Stimulated activated CD8-positive, alpha-beta memory T cell treated with anti-CD3 and anti-CD28 coated beads, Interleukin-15, amount 100 ng/mL, for 1 hour (primary cell): ENCODE measurements at places on chromosomes 4 and X.
A peak's percentile ranks its signal among the peaks of the same experiment; 100 is the strongest.

- no peak for DNase-seq
These were observed 10.2 kb upstream of the LONRF3 start for GRCh38 chrX:118964252-118964651.

DNA sequence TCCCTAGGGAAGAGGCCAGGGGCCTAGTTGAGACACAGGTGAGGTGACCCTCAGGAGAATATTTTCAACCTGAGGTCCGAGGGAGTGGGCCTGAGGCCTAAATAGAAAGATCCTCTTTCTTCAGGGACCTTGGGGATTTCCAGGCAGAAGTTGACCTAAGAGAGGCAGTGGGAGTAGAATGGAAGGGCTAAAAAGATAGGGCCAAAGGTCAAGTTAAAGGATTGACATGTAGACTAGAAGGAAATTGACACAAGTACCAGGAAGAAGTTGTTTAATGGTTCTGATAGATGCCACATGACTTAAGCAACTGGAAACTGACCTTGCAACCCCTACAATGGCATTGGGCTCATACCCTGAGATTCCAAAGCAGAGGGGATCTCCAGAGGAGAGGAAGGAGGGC lies 76.9 kb downstream of the SHROOM3 start:
- DNase-seq: no peak

- no peak for DNase-seq
These were observed 207.0 kb downstream of the NSUN7 start for GRCh38 chr4:40956721-40957255.

DNA sequence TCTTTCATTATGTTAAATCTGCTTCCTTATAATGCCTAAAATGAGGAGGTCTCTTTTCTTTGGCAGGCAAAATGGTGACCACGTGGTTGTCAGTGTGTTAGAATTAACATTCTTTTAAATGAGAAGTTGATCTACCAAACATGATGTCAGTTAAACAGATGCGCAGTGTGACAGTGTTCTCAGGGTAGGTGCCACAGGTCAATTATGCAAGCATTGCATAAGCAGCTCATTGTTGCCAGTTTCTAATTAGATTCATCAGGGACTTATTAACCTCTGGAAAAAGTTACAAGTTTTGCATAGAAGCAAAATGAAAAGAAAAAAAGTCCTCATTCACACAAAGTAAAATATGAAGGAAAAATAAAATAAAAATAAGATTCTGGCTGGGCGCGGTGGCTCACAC lies 324.1 kb upstream of the GALNT7 start:
- DNase-seq: no peak

GRCh38 chr4:71445811-71446210 lies 107.0 kb downstream of the SLC4A4 start:
- no peak for DNase-seq

GRCh38 chr4:86788826-86789225 lies 60.4 kb downstream of the SLC10A6 start:
- DNase-seq: no peak

GRCh38 chr4:147683188-147683591 lies 773 bp downstream of the PRMT9 start:
- DNase-seq: no peak

DNA sequence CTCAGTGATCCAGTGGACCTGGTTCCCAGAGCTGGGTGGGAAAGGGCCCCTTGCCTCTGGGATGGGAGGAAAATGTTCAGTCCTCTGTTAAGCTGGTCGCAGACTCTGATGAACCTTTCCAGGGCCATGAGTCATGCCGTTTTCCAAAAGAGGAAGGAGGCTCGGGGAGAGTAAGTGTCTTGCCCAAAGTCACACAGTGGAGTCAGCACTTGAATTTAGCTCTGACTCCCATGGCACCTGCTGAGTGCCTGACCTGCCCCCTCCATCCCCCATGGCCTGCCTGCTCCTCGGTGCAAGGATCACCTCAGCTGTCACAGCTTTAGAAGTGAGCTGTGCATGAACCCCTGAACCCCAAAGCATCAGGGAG lies 14.0 kb upstream of the KIAA0232 start:
- no peak for DNase-seq

- DNase-seq: no peak
These were observed 19.3 kb upstream of the CLNK start for GRCh38 chr4:10703766-10704429.

DNA sequence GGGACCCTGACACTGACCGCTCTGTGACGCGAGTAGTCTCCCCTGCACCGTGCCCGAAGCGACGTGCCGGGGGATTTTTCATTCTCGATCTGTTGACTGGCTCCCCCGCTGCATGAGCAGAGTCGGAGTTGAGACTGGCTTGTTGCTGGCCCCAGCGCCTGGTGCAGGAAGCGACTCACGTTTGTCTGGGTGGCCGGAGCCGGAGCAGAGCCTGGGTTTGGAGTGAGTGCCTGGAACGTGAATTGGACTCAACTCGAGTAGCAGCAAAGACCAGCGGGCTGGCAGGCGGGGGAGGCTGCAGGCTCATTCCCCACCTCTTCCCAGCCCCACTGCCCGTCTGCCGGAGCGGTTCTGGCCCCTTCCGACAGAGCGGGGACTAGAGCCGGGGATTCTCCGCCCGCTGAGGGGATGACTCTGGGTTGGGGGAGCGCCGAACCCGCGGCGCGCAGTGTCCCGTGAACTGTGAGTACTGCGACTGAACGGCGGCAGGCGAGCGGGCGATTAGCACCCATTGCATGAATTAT lies 554 bp downstream of the PCDH7 start:
- DNase-seq: no peak

DNA sequence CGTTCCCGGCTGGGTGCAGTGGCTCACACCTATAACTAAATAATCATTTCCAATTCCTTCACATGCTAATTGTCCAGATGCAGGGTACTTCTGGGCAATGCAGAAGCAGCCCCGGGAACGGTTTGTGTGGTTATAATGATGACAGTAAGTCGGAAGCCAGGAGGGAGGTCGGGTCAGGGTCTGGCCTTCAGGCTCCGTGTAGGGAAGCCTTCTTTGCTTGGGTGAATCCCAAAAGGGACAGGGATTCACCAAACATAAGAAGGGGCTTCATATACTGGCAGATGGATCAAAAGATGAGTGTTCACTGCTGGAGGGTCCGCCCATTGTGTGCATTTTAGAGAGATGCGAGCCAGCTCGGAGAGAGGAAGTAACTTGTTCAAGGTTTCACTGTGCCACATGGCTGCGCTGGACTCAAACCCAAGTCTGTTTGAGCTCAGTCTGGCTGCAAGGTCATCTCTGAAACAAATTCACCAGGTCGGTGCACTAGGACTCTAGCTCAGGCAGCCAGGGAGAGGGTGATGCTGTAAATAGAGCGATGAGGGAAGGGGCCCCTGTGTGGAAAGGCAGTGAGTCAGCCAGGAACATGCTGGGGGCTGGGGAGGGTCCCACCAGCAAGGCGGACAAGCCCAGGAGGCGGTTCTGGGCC lies 4.8 kb upstream of the KIAA0232 start:
- no peak for DNase-seq

GRCh38 chr4:47213539-47213938 lies 182.2 kb downstream of the GABRB1 start:
- DNase-seq: no peak

- DNase-seq: no peak
These were observed 30.2 kb downstream of the ASB5 start for GRCh38 chr4:176238826-176239225.

- DNase-seq: no peak
These were observed 67.4 kb upstream of the EPHA5 start for GRCh38 chr4:65737672-65738071.

DNA sequence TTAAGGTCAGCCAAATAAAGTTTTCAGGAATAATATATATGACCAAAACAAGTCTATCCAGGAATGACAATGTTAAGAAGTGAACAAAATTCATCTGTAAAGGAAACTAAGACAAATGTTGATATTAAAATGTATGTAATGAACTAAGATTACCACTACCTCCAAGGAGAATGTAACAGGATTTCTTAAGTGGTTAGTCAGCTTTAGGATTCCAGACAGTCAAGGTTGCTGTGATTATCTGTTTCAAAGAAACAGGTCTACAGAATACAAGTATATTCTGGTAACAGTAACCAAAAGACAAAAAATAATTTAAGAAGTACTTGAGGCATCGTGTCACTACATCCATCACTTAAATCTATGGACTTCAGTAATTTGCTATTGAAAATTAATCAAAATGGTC lies 172.8 kb downstream of the SCFD2 start:
- DNase-seq: no peak

DNA sequence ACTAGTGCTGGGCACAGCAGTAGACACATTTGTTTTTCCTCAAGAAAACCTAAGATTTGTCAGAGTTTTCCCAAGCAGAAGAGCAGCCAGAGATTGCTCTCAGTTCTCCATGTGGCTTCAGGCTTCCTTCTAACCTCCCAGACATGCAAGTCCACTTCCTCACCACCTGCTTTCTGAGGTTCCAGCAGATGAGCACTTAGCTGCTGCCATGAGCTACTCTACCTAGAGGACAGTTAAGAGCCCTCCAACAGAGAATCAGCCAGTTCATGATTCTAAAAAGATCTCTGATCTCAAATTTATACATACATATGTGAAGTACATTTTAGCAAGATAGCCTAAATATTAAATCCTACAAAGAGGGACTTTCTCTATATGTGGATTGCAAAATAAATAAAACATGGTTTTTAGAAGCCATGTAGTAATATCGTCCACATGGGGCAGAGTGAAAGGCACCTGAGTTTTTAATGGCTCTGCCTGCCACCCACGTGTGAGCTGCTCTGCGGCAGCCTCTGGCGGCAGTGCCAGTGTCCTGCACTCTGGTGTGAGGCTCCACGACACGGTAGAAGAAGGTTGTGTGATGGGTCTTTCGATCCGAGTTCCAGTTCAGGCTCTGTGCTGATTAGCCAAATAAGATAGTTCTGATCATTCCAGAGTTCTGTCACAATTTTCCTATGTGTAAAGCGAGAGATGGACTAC lies 10.3 kb downstream of the CYP4V2 start:
- peak; percentile 25 for DNase-seq

GRCh38 chrX:84487365-84488353 lies 14.6 kb downstream of the HDX start:
- DNase-seq: no peak
